ENCODE measurements at places on chromosomes 1 and 21.
A peak's percentile ranks its signal among the peaks of the same experiment; 100 is the strongest.

GRCh38 chr1:236345728-236346127 is 48.4 kb upstream of the EDARADD start:
- DNase-seq = no peak

DNA sequence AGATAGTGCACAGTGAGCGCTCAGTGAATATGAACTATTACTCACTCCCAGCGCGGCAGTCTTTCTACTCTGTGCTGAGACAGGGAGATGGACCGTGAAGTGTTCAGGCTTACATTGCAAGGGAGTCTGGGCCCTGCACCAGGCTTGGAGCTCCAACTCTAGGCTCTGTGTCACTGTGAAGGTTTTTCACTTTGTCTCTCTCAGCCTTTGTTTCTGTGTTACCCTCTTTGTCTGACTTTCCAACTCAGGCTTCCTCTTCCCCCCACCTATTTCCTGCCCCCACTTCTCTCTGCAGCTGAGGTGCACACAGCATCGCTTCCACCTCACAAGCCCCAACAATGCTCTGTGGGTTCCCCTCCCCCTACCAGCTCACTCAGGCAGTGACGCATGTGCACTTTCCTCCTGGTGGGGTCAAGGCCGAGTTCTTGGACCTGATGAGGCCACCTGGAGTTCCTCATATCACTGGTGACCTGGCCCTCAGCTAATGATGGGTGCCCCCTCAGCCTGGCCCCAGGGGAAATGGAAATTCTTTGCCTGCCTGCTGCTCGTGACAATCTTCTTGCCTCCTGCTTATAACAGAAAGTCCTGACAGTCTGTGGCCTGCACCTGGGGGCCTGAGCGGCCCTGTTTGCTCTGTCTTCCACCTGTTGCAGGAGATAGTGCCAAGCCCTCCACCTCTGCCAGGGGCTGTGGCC is 1.1 kb upstream of the LCK start:
- no peak for DNase-seq

DNA sequence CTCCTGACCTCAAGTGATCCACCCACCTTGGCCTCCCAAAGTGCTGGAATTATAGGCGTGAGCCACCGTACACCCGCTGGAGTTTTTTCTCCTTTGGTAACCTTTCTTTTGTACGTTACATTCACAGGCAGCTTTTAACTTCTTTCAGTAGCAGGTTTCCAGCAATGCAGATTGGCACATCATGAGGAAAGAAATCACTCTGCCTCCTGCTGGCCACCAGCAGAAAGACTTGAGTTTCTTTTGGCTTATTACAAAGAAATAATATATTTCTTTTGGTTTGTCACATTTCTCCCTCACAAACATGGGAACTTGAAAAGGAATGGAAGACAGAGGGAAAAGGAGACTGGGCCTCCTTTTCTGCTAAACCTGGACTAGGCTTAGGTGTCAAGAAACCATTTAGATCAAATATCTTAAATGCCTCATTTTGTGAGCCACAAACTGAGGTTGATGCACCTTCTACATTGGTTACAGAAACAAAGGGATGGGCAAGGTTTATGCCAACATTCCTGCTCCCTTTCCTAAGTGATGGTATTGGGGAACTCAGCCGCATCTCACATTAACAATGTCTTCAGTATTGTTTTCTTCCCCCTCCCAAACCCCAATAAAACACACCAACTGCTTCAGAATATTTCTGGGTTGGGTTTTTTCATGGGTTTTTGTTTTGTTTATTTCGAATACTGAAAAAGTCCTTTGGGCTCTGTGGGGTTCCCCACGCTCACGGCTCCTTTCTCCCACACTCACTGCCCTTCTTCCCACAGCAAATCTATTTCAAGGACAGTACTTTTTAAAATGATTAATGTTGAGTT is 7.7 kb downstream of the ENSA start:
- DNase-seq = peak; percentile 31

DNA sequence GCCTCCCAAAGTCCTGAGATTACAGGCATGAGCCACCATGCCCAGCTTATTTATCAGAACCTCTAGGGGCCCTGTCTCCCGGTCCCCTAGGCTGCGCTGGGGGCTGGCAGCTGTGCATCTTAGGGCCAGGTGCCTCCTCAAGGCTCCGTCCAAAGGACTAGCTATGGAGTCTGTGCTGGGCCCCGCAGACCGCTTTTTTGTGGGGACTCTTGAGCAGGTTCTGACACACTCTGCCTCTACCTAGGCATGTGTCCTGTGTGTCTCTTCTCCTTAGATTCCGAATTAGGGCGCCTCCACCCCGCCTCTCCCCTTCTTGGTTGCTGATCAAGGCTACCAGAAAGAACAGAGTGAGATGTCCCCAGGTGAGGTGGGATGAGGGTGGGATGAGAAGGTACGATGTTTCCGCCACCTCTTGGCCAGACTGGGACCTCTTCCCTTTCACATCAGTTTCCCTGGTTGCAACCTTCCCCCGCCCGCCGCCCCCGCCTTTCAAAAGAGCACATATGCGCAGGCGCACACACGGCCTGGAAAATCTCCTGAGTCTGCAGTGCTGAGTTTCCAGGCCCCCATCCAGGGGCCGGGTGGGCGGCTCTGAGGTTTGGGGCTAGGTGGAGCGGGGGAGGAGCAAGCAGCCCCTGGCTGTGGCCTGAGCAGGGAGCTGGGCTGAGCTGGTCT is 5.0 kb upstream of the PTPN7 start:
- DNase-seq = no peak

DNA sequence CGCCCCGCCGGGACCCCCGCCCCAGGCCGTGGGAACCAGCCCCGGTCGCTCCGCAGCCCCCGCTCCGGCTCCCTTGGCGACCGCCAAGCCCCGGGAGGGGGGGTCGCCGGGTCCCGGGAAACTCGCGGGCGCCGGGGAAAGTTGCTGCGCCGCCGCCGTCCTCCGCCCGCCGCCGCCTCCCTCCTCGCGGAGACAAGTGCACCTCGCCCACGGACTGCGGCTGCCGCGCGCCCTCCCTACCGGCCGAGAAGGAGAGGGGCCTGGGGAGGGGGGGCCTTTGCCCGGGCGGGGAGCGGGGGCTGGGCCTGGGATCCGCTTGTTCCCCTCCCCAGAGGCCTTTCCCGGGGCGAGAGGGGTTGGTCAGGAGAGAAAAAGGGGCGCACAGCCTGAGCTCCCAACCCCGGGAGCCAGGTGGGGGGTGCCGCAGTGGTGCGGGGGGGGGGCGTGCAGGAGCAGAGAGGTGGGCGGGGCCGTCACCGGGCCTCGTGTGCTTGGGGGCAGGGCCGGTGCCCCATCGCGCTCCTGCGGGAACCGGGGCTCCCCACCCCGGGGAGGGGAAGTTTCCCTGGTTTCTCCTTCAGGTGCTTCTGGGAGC is 592 bp downstream of the AGRN start:
- no peak for DNase-seq

DNA sequence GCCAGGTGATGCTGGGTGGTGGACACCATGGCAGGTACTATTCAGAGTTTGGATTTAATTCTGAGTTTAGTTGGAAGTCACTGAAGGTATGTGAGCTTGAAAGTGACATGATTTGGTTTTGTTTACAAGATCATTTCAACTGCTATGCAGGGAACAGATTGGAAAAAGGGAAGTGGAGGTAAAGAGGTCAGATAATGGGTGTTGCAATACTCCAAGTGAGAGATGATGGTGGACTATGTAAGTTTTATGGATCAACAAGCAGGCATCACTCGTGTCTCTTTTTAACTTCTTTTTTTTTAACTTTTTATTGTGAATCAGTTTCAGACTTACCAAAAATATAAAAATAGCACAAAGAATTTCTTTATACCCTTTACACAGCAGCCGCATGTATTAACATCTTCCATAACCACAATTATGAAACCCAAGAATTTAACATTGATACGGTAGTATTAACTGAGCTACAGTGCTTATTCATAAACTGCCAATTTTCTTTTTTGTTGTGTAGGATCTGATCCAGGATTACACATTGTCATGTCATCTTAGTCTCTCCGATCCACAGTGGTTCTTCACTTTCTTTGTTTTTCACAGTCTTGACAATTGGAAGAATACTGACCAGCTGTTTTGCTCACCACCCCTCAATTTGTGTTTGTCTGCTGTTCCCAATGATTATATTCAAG is 24.9 kb upstream of the NHLH2 start:
- no peak for DNase-seq

DNA sequence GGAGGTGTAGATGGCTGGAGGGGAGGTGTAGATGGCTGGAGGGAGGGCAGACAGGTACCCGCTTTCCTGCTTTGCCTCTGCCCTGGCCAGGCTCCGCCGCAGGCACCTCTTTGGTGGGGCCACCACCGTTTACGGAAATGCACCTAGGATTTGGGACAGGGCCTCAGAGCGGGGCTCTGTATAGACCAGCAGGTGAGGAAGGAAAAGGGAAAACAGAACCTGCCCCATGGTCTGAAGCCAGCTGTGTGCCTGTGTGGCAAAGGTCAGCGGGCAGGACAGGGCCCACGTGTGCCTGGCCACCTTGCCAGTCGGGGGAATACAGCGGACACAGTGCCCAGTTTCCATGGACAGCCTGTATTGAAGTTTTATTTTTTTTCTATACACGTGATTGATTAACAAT is 12.1 kb upstream of the PTTG1IP start:
- DNase-seq = no peak

- no peak for DNase-seq
Measured at GRCh38 chr21:17372200-17372599, 140.6 kb upstream of the CXADR start.

Data from NCI-H2081 treated with DMSO at 0.1 percent for 48 hours (cell line).